ENCODE measurements at places on chromosomes 7 and 10. TPM values are rescaled to one million over a fixed set of nuclear protein-coding genes. Genes with fewer than 3 reads are reported as not detected.

- peak; percentile 74 for ATAC-seq
Measured at GRCh38 chr10:114100848-114101741, 57.4 kb downstream of the ADRB1 start.

GRCh38 chr7:132087421-132087820 is 488.8 kb downstream of the PLXNA4 start:
- ATAC-seq = no peak

GRCh38 chr10:111199587-111199986 is 122.8 kb downstream of the ADRA2A start:
- ATAC-seq = no peak

GRCh38 chr7:99042957-99043356 is 101.0 kb downstream of the SMURF1 start:
- ATAC-seq = no peak

- ATAC-seq = no peak
Measured at GRCh38 chr7:90923541-90923997, 327.4 kb downstream of the CDK14 start.

DNA sequence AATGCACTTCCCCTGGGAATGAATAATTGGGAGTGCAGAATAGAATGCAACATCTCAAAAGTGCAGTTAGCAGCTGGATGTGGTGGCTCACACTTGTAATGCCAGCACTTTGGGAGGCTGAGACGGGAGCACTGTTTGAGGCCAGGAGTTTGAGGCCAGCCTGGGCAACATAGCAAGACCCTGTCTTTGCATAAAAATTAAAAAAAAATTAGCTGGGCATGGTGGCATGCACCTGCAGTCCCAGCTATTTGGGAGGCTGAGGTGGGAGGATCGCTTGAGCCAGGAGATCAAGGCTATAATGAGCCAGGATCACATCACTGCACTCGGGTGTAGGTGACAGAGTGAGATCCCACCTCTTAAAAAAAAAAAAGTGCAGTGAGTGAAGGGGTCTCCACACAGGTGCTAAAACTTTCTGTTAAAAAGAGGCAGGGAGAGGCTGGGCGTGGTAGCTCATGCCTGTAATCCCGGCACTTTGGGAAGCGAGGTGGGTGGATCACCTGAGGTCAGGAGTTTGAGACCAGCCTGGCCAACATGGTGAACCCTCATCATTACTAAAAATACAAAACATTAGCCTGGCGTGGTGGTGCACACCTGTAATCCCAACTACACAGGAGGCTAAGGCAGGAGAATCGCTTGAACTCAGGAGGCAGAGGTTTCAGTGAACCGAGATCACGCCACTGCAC is 13.5 kb upstream of the ZMIZ1 start:
- no peak for ATAC-seq

GRCh38 chr7:112336936-112337576 is 113.2 kb upstream of the IFRD1 start:
- ATAC-seq = no peak

GRCh38 chr7:42222125-42222524 is 14.9 kb downstream of the GLI3 start:
- ATAC-seq = no peak

DNA sequence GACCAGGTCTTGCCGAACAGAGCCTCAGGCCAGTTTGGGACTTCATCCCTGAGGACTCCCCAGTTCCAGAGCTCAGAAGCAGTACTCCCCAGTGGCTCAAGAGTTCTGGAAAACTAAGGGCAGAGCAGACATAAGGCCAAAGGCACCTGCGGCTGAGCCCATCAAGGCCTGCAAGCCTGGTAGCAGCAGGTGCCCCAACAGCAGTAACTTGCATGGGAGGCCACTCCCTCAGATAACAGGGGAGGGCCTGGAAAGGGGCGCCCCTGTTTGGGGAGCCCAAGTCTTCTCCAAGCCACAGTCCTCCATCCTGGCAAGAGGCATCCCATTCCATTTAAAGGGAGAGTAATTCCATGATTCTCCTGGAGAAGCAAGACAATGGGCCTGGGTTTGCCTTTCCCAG is 13.0 kb downstream of the POLL start:
- ATAC-seq = no peak

DNA sequence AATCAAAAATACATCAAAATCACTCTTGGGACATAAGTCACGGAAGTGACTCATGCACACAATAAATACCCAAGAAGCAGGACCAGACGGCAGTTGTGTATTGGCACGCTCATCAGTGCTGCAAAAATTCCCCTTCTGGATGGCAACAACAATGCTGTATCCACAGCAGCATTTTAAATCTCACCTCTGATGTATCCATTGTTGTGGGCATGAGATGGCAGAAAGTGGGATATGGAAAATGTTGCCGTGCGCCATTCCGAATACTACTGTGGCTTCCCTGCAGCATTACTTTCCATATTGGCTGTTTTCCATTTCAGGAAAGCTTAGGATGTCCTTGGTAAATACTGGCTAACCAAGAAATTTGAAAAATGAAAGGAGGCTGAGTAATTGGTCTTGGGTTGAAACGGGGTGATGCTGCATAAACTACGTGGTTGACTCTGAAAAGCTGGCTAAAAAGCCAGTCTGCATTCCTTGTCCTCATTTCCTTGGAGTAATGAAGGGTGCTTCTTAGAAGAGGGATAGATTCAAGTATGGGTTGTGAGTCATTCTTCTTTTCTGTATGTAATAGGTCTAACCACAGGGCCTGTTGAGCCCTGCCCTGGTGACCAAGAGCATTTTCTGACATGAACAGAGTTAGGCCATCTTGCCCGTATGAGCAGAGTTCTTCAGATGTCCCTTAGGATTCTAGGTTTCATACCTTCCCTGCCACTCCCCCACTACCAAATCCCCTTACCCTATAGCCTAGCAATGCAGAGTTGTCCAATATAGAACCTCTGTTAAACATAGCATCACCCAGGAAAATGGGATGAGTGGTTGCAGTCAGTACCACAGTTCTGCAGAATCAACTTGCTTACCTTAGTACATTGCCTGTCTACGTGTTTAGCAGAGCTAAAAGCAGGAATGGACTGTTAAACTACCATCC is 36.3 kb upstream of the TOMM7 start:
- no peak for ATAC-seq

DNA sequence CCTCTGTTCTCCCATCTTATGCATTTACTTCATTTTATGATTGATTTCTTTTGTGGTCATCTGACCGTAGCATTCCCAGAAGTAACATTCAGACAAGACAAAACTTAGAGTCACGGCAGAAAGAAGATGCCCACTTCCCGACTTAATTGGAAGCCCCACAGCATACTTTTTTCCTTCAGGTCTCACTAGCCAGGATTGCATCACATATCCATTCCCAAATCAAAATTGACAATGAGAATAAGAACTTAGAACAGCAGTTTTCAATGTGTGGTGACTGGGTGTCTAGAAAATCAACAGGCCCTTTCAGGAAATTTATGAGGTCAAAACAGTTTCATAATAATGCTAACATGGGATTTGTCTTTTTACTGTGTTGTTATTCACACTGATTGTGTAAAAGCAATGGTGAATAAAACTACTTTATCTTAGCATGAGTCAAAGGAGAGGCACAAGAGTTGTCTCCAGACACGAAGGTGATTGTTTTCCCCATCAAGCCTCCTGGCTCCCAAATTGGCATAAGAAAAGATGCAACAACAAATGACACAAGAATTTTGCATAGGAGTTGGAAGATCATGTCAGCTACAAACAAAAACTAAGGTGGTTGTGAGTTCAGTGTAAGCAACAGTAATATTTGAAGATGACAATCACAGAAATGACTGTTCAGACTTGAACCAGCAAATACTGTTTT is 493.9 kb downstream of the HTR7 start:
- no peak for ATAC-seq

DNA sequence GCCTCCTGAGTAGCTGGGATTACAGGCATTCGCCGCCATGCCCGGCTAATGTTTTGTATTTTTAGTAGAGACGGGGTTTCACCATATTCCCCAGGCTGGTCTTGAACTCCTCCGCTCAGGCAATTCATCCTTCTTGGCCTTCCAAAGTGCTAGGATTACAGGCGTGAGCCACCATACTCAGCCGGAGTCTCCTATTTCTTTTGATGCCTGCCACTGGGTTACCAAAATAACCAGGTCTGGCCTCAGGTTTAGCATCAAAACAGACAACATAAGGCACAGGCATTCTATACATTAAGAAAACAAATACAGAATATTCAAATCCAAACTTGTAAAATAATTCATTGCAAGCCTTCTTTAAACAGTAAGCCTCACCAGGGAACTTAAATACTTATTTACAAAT is 289.8 kb upstream of the IMMP2L start:
- no peak for ATAC-seq

GRCh38 chr7:81110673-81111072 is 191.8 kb upstream of the SEMA3C start:
- ATAC-seq = no peak

DNA sequence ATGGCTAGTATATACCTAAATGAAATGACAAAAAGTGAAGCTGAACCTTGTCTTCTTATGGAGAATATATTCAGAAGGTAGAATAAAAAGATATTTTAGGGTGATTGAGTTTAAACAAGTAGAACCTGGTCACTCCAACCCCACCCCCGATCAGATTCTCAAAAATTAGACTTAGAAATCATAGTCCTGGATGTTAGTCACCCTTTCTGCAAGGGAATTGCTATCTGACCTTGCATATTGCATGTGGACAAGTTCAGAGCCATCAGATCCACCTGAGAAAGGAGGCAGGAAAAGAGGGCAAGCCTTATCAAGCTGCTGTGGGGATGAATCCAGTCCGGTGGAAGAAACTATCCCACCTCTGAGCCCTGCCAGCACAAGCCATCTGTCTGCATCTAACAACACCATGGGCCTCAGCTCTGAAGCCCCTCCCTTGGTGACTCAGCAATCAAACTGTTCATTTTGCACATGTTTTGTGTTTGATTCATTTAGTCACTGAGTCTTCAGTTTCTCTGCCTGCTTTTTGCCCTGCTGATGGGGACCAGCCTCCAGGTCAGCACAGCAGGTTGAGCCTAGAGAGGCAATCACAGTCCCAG is 727.3 kb downstream of the AUTS2 start:
- ATAC-seq = peak; percentile 99

DNA sequence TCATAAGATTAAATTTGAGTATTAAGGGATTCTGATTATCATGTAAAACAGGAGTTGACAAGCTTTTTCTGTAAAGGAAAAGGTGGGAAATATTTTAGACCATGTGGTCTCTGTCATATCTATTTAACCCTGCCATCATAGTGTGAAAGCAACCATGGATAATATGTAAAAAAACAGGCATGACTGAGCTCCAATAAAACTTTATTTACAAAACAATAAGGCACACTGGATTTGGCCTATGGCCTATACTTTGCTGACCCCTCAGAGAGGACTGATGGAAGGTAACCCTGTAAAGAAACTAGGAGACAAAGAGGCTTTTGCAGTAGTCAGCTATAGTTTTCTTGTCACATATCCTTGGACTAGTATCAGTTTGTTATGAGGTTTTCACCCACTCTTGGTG is 130.5 kb upstream of the CDK13 start:
- no peak for ATAC-seq

GRCh38 chr7:40694991-40695390 is 560.2 kb downstream of the SUGCT start:
- no peak for ATAC-seq

- no peak for ATAC-seq
Measured at GRCh38 chr10:12938271-12938670, 63.2 kb downstream of the CCDC3 start.

DNA sequence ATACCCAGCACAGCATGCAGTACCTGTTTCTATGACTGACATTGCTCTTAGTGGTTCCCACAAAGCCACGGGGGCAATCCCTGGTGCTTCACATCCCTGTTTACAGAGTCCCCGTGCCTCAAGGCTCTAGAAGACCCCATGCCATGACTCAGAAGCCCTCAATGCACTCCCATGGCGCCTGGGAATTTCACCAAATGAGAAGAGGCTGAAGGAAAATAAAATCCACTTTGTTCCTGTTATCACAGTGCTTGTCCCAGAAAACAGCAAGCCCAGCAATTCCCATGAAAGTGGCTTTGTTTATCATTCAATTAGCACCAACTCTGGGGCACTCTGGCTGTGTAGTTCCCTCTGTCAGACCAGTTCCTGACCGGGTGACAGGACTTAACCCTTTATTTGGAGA is 268.3 kb downstream of the TNS3 start:
- no peak for ATAC-seq

DNA sequence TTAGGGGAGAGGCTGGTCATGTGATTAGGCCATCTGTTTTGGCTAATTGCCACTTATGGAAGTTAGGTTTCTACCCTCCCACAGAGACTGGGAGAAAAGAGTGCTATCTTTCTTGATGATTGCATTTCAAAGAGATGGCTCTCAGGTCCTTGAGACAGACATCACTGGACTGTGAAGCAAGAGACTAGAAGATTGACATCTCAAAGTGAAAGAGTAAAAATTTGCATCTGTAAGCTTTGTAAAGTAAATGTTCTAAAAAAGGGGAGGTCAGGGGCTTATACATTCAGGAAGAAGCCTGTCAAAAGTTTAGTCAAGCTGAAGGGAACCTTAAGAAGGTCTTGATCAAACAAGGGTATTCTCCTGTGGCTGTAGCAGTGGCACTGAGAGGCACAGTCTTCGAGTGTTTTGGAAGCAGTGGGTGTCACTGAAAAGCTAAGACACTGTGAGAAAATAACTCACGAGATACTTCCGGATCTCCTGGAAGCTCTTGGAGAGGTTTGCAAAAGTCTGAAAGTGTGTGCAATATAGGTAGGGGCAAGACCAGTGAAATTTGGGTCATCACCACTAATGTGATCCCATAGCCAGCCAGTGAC is 342.1 kb downstream of the PHF14 start:
- ATAC-seq = no peak

- no peak for ATAC-seq
Measured at GRCh38 chr10:120977897-120978296, 126.7 kb downstream of the WDR11 start.

GRCh38 chr7:74318043-74318442 is 28.8 kb downstream of the CLIP2 start:
- ATAC-seq = no peak

The SPRN gene
- 8.8 TPM for total RNA-seq

The TEX47 gene
- total RNA-seq = not detected

The TAS2R4 gene
- 1.2 TPM for total RNA-seq

The CAMK2B gene
- total RNA-seq = 7.3 TPM

The ANKRD2 gene
- 0.24 TPM for total RNA-seq

The OR9A2 gene
- total RNA-seq = 0.41 TPM

Data from motor neuron (in vitro differentiated cells).